NCI-H510A (cell line): ENCODE measurements at places on chromosomes 1 and 21.
A peak's percentile ranks its signal among the peaks of the same experiment; 100 is the strongest.

DNA sequence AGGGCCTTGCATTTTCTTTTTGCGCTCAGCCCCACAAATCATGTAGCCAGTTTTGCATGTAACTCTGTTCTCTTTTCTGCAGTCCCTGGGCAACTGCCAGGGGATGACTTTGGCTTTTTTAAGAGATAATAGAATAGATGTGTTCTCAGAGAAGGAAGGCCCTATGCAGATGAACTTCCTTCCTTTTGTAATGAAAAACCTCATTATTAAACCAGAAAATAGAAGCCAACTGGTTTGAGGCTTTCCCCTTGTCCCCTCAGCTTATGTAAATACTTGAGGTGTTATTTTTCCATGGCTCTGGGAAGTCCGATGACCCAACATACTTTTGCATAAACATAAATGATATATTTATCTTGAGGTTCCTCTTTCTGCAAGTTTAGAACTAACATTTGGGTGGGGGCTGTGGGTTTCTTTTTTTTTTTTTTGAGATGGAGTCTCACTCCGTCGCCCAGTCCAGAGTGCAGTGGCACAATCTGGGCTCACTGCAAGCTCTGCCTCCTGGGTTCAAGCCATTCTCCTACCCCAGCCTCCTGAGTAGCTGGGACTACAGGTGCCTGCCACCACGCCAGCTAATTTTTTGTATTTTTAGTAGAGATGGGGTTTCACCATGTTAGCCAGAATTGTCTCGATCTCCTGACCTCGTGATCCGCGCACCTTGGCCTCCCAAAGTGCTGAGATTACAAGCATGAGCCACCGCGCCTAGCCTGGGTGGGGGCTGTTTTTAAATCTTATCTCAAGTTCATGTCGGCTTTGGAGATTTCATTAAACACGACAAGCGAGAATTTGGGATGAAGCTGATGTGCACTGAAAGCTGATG lies 14.4 kb upstream of the FCRL5 start:
- DNase-seq = no peak

- DNase-seq = no peak
Measured at GRCh38 chr1:93695411-93696005, 13.9 kb upstream of the BCAR3 start.

GRCh38 chr1:62508187-62508758 lies 71.4 kb downstream of the USP1 start:
- no peak for DNase-seq

- no peak for DNase-seq
Measured at GRCh38 chr1:203640723-203641502, 14.3 kb downstream of the ATP2B4 start.

GRCh38 chr1:187294421-187295201 lies 465.9 kb downstream of the PLA2G4A start:
- no peak for DNase-seq

- DNase-seq = no peak
Measured at GRCh38 chr1:168698453-168698852, 30.6 kb downstream of the DPT start.

DNA sequence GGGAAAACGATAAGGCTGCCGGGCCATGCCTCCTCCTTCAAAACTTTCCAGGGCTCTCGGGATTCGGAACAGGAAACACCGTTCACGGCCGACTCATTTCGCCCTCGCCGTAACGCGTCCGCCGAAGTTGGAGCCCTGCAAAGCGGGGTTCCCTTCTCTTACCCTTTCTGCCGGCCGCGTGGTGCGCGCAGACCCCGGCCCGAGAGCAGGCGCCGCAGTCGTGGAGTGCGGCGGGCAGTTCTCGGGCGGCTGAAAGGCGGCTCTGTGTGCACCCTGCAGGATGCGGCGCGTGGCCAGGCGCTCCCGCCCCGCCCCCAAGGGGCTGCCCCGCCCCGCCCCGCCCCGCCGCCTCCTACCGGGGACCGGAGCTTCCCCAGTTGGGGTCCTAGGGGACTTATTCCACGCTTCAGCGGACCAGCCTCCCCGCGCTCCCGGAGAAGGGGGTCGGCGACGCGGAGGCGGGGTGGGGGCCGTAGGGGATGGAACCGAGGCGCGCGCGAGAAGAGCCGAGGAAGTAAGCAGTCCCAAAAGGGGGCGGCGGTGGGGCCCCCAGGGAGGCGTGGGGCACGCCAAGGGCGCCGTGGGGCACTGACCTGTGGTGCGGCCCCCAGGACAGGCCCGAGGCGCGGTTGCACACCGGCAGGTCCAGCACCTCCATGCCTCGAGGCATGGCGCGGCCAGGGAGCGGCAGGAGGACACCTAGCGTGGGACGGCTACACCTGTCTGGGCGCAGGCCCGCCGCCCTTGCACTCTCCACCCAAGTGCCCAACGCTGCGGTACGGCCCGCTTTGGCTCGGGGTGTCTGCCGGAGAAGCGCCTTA lies at the start of gene MCOLN2:
MCOLN2 (minus strand) TSS at position 268 of the 821 bp plus-strand sequence; CDS start at position 27, 241 bp downstream.
- peak; percentile 80 for DNase-seq

DNA sequence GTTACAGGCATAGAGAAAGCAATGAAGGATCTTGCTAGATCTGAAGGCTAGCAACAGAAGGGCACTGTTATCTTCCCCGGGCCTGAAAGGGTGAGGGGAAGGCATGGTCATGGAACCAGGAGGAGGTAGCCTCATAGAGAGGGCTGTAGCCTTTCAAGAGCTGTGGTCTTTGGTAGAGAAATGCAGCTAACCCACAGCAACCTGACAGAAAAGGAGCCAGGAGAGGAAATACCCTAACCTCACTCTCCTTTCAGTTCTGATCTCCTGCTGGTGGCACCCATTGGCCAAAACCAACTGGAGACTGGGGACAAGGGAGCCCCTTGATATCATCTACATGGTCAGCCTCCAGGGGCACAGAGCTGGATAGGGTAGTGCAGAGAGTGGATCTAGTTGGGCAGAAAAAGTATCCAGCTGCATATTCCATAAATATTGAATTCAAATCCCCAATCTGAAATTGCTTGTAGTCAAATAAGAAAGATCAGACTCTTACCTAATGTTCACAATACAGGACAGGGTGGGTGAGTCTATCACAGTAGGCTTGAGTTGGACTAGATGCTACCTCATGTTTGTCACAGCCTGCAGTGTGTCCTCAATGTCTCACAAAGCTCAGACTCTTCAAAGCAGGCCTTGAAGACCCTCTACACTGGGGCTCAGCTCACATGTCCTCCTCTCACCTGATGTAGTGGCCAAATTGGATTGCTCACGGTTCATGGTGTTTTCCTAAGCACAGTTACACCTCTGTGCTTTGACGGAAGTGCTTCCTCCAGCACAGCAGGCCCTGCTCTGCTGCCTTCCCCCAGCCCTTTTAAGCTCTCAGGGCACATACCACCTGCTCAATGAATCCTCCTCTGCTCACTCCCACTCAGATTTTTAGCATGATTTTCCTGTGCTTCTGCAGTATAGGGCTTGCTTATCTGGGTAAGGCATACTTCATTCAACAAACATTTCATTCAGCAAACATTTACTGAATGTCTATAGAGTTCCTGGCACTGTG lies 74.1 kb upstream of the JUN start:
- no peak for DNase-seq
